ENCODE measurements at places on chromosomes 13 and 19.
A peak's percentile ranks its signal among the peaks of the same experiment; 100 is the strongest.

- no peak for DNase-seq
Observed at GRCh38 chr19:12789098-12789903, 2.0 kb upstream of the JUNB start.

GRCh38 chr19:47075941-47076340 lies 27.5 kb upstream of the TMEM160 start:
- DNase-seq: peak; percentile 35

DNA sequence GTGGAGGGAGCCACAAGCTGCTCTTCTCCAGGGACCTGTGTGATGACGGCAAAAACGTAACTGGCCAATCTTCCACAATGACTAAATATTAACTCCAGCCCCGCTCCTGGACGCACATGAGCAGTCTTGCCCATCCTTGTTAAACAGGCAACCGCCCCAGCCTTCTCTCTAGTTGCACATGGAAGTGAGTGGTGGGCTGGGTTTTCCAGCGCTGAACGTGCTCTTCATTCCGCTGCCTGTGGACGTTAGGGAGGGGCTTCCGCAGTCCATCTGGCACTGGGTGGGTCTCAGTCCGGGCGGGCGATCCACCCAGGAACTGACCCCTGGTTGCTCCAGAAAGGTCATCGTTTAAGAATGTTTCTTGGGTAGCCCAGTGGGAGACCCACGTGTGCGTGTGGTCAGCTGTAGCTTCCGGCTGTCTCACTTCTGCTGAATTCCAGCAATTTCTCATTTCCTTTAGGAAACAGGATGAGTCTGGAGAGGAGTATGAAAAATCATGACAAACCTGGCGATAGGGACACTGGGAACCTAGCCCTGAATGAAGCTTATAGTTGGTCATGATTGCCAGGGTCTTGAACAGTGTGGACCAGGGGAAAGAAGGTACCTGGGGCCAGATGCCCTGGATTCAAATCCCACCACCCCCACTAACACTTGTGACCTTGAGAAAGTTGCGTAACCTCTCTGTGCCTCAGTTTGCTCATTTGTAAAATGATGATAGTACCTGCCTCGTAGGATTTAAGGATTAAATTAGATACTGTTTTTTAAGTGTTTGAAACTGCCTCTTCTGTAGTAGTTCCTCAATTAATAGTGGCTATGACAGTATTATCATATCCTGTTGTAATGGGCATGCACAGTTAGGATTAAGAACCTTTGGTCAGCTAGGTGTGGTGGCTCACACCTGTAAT lies 92.6 kb downstream of the SIPA1L3 start:
- DNase-seq: peak; percentile 23

- no peak for DNase-seq
Observed at GRCh38 chr19:2255982-2256685, at the start of gene JSRP1. Gene JSRP1, minus strand, starts transcription at chr19:2256417. Its CDS starts 1,103 bp downstream, at chr19:2255314.

DNA sequence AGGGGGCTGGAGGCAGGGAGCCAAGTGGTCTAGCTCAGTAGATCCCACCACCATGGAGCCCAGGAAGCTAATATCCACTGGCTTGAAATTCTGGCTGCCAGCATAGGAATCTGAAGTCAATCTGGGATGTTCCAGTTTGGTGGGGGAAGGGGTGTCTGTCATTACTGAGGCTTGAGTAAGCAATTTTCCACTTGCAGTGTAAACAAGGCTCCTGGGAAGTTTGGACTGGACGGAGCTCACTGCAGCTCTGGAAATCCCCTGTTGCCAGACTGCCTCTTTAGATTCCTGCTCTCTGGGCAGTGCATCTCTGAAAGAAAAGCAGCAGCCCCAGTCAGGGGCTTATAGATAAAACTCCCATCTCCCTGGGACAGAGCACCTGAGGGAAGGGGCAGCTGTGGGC lies 349.2 kb upstream of the KLHL1 start:
- DNase-seq: no peak

GRCh38 chr13:109715902-109716301 lies 70.5 kb downstream of the IRS2 start:
- no peak for DNase-seq

- DNase-seq: no peak
Observed at GRCh38 chr13:20544201-20544923, 18.7 kb upstream of the CRYL1 start.

GRCh38 chr19:16660763-16661479 lies at the start of gene TMEM38A:
Gene TMEM38A, plus strand, starts transcription at chr19:16661139. Its CDS starts 79 bp downstream, at chr19:16661218.
- DNase-seq: peak; percentile 60

DNA sequence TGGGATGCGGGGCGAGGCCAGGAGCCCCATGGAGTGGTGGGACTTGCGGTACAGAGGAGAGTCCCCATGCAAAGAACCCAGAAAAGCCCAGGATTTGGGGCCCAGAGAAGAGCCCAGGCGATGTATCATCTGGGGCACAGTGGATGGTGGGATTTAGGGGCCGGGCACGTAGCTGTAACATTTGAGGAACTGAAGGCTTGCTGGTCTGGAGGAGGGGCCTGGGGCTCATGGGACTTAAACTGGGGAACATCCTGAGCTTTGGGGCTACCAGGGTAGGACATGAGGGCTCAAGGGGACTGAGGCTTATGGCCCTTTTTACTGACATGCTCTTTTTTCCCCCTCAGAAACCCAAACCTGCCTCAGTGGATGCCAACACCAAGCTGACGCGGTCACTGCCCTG lies 13.5 kb downstream of the MED25 start:
- DNase-seq: no peak

GRCh38 chr19:36488846-36489117 lies 579 bp downstream of the ZNF566 start:
- no peak for DNase-seq

GRCh38 chr13:73720216-73720840 lies 413.9 kb downstream of the KLF12 start:
- no peak for DNase-seq

DNA sequence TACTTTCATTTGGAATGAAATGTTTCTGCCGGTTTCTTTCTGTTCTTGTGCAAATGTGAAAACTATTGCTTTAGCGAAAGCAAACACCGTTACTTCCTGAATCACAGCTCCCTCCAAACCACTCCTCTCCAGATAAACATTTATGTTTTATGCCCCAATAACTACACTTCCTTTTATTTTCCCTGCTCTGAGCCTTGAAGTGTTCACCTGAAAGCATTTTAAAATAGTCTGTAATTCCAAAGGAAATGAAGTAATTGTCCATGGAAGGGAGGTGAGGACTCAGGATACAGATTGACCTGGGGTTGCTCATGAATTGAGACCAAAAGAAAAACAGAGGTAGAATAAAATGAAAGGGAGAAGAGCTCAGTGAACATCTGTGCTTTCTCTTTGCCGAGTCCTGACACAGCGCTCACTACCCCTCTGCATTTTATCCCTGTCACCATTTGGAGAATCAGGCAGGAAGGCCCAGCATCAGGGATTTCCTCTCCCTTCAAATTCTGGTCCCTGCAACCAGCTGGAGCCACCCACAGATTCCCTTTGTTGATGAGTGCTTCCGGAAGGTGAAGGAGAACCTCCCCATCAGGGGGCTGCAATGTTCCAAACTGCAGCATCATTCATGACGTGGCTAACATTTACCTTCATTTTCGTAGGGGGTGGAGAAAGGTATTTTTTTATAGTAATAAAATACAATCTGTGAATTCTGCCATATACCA lies 171.9 kb downstream of the ITGBL1 start:
- DNase-seq: no peak

DNA sequence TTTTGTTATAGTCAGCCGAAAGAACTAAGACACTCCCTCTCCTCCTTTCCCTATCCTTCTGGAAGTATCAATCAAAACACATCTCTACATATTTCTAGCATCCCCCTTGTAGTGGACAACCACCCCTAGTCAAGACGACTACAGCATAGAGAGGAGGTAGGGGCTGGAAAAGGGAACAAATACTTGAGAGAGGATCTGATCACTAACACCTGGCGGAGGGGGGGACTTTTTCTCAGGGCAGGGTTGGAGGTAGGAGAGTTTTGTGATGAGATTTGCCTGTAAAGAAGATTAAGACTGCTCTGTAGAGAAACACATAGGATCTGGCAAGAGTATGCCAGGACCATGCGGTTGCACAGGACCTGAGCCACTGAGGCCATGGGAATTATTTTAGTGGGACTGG lies 208.1 kb downstream of the SHISA2 start:
- no peak for DNase-seq

GRCh38 chr13:87444135-87444534 lies 227.0 kb upstream of the SLITRK5 start:
- DNase-seq: no peak

- DNase-seq: no peak
Observed at GRCh38 chr19:39156326-39157230, 31.0 kb downstream of the PAK4 start.

GRCh38 chr19:1975162-1975480 lies 34.1 kb downstream of the CSNK1G2 start:
- no peak for DNase-seq

DNA sequence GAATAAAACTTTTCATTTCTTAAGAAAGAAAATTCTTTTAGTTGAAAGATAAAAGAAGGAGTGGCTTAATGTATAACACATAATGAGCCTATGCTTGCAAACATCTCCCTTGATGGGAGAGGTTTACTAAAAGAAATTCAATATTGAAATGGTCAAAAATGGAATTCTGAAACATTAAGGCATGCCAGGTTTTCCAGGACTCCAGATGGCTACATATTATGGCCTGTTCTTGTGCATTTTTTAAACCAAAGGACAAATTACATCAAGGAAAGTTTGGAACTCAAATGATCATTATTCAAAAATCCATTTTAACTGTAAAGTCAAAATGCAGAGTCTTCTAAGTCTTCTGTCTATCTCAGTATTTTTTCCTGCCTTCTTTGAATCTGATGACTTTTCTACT lies 19.1 kb upstream of the CYSLTR2 start:
- DNase-seq: no peak

DNA sequence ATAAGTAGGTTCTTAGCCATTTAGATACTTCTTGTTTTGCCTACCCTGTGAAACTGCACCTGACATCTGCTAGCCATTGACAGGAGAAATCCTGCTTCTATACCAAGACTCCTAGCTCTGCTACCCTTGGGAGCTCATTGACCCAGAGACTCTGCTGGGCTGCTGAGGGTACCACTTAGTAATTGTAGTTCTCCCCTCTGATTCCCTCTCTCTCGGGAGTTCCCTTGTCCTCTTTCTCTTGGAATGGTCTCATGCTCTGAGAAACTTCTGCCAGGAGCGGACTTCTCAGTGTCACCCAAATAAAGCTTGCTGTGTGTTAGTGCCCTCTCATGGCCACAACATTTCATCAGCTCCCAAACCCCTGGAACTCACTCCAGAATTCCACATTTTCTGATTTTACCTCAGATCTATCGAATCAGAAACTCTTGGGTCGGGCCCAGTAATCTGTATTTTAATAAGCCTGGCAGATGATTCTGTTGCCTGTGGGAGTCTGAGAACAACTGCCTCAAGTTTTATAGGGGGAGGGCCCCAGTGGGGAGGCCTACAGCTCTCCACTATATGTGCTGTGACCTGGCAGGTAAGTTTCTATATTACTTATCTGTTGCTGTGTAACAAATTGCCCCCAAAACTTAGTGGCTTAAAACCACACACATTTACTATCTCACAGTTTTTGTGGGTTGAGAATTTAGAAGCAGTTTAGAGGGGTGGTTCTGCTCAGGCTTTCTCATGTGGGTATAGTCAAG lies 221.1 kb downstream of the TDRD3 start:
- DNase-seq: no peak

DNA sequence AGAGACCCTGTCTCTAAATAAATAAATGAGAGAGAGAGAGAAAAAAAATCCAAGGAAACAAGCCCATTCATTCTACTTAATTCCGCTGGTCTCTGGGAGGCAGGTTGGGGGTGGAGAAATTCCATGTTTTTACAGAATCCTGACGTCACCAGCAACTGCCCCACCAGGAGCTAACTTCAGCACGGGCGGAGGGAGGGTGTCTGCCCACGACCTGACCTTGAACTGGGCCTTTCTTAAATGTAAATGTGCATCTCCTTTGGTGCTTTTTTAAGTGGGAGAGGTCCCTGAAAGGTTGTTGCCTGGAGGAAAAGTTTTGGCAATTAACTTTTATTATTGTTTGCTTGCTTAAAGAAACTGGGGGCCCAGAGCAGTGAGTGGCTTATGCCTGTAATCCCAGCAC lies 15.5 kb downstream of the KLF2 start:
- no peak for DNase-seq

GRCh38 chr13:66399873-66400272 lies 830.3 kb downstream of the PCDH9 start:
- DNase-seq: no peak

DNA sequence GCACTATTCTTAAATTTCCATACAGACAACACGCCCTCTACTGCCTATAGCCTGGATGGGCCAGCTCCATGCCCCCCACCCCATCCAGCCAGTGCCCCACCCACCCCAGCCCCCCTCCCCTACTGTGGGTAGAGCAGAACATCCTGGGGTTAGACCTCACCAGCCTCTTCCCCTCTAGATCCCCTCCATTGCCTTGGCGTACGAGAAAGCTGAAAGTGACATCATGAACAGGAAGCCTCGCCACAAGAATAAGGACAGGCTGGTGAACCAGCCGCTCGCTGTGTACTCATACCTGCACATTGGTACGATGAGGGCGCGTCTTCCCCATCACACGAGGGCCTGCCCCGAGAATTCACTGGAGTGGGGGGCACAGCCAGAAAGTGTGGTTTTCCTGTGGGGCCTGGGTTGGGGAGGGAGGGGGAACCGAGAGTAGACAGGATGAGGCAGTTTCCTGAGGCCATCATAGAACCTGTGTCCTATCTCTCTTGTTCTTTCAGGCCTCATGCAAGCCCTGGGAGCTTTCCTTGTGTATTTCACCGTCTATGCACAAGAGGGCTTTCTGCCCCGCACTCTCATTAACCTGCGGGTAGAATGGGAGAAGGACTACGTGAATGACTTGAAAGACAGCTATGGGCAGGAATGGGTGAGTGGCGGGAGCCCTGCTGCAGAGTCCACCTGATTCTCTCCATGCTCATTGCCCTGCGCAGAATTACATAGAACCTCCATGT lies 29.1 kb downstream of the ATP12A start:
- no peak for DNase-seq

DNA sequence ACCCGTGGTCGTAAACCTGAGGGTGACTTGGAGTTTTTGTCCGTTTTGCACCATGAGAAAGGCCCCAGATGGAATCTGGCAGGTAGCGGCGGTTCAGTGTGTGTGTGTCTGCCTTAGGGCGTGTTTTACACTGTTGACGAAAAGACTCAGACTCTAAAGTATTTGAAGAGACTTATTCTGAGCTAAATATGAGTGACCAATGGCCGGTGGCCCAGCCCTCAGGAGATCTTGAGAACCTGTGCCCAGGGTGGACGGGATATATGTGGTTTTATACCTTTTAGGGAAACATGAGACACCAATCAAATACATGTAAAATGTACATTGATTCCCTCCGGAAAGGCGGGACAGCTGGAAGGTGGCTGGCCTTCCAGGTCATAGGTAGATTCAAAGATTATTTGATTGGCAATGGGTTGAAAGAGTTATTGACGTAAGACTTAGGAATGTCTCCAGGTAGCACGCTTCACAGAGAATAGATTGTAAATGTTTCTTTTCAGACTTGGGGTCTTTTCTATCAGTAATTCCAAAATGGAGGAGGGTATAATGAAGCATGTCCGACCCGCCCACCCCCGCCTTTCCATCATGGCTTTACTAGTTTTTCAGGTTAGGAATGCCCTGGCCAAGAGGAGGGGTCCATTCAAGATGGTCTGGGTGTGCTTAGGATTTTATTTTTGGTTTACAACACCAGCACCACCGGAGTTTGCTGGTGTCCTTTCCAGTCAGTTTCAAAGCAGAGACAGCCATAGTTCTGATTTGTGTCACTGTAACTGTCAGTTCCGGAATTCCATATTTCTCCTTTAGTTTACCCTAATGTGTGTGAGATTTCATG lies 1.0 kb upstream of the ZNF529 start:
- no peak for DNase-seq
